ENCODE measurements at places on chromosomes 5 and 9.

DNA sequence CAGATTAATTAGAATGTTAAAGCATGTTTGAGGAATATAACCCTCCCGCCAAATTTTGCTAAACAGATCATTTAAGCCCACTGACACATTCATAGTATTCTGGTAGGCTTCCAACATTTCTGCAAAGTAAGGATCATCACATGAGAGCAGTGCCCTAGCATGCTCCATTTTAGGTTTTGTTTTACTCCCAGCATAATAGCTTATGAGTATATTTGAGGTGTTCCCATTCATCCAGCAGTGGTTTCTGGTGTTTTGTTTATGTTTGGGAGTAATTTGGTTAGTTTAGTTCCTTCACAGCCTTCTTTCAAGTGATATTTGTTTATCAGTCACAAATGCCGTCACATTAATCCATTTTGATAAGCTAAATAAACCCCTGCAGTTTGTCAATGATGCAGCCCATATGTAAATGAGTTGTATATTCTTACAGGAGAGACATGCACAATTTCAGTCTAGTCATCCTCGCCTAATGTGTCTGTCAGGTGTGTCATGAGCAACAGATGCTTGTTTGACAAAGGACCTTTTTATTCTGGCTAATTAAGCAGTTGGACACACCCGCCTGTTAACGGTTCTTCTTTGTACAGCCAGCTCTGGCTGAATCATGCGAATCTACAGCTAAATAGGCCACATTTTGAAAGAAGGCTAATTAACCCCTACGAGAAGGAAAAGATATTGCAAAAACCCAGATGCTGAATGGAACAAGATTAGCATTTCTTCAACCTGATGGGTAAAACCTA lies 124.4 kb downstream of the RFX3 start:
- no peak for DNase-seq

DNA sequence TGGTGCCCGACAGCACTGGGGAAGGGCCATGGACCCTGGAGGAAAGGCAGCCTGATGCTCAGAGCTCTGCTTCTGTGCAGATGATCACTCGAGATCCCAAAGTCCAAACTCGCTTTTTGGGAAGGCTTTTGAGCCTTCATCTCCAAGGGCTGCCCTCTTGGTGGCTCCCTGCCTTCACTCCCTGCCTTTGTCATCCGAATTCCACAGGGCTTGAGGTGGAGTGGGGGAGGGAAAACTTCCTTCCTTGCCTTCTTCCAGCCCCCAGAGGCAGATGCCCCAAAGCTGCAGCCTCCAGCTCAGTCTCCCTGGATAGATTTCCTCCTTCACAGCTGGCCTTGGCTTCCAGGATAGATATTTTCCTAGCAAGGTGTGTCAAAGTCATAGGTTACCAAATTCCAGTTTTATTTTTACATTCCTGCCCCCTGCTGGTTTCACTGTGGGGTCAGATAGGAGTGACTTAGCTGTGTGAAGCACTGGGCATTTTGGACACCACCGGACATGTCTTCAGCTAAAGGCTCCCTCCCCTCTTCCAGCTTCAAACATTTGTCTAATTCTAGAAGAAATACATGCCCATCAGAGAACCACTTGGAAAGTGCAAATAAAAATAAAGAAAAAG lies 268.2 kb downstream of the HSPA4 start:
- no peak for DNase-seq

DNA sequence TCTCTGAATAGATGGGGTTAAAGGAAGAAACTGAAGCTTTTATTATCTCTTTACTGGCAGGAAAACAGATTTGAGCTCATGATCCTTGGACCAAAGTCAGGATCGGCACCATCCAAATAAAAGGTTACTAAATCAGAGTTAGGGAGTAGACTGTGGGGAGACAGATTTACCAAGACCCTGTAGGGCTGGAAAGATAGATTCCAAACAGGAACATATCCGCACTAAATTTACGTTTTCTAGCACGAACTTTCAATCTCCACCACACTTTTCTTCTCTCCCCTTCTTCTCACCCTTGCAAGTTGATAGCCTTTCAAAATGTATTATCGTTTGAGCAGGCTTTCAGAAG lies 120.0 kb upstream of the HMHB1 start:
- no peak for DNase-seq

DNA sequence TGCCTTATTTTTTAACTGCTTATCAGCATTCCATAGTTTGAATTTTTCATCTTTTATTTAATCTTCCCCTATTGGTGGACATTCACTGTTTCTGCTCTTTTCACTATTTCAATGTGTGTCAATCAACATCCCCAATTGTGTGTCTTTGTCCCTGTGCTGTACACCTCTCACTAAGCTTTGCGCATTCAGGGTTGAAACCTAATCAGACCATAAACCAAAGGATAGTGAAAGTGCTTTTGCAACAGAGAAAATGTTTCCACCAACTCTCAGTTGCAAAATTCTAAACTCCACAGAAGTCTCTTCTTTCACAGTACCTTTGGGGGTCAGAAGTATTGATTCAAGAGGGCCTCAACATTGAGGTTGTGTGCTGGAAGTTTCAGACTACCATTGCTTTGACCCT lies 127.1 kb upstream of the SAP30L start:
- no peak for DNase-seq

GRCh38 chr5:132814503-132815294 lies 1.6 kb downstream of the SOWAHA start:
- DNase-seq = no peak

- no peak for DNase-seq
Observed at GRCh38 chr9:130789747-130790672, 45.0 kb upstream of the ABL1 start.

GRCh38 chr9:100227636-100228035 lies 125.1 kb downstream of the TEX10 start:
- DNase-seq = no peak
